ENCODE measurements at places on chromosomes 3 and 15.

- no peak overlapping the region for H3K4me3 ChIP-seq
- peaks cover 46% of the 10 kb centered on the region for H3K4me1 ChIP-seq
- no peak overlapping the region for H3K27ac ChIP-seq
Observed at GRCh38 chr3:25658836-25659235, 5.9 kb downstream of the TOP2B start.

- DNase-seq = no peak
- H3K27me3 ChIP-seq = no peaks in the 10 kb centered on the region
- H3K4me3 ChIP-seq = no peak overlapping the region
- H3K36me3 ChIP-seq = no peaks in the 10 kb centered on the region
- peaks cover 64% of the 10 kb centered on the region for H3K4me1 ChIP-seq
Observed at GRCh38 chr15:75177360-75178071, 24.2 kb upstream of the C15orf39 start.

GRCh38 chr3:36480911-36481648 lies 100.8 kb downstream of the STAC start:
- H3K27me3 ChIP-seq = no peaks in the 10 kb centered on the region
- no peaks in the 10 kb centered on the region for H3K4me1 ChIP-seq
- no peak overlapping the region for H3K4me3 ChIP-seq
- no peak overlapping the region for H3K27ac ChIP-seq

DNA sequence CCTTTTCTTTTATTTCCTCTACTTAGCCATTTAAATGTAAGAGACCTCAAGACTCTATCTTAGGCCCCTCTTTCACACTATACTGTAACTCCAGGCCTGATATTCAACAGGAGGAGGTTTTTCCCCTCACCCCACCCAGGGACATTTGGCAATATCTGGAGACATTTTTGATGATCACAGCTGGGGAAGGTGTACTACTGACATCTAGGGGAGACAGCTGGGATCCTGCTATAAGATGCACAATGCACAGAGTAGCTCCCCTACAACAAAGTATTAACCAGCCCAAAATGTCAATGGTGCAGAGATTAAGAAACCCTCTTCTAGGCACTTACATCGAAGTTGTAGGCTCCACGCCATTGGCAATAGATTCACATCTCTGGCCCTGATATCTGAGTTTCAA lies 517.5 kb upstream of the UBE2E2 start:
- H3K4me1 ChIP-seq = no peaks in the 10 kb centered on the region
- no peak overlapping the region for H3K27ac ChIP-seq
- DNase-seq = no peak
- H3K4me3 ChIP-seq = no peak overlapping the region
- no peaks in the 10 kb centered on the region for H3K27me3 ChIP-seq

DNA sequence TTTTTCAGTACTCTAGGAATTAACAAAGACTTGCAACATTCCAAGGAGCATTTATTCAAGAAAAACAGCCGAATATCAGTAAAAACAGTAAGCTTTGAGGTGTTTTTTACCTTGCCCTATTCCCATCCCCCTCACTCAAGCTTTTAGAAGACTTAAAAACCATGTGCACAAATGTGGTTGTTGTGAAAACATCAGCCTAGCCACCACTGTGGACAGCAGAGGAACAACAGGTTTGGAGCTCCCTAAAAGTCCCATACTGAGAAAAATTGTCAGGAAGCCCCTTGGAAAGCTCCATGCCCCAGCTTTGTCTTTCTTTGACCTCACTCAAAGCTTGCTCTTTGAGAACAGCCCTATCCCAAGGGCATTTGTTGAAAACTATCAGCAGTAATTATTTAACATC lies 34.7 kb upstream of the RSL24D1 start:
- no peaks in the 10 kb centered on the region for H3K4me1 ChIP-seq
- H3K27me3 ChIP-seq = no peaks in the 10 kb centered on the region
- DNase-seq = no peak
- H3K4me3 ChIP-seq = no peak overlapping the region

DNA sequence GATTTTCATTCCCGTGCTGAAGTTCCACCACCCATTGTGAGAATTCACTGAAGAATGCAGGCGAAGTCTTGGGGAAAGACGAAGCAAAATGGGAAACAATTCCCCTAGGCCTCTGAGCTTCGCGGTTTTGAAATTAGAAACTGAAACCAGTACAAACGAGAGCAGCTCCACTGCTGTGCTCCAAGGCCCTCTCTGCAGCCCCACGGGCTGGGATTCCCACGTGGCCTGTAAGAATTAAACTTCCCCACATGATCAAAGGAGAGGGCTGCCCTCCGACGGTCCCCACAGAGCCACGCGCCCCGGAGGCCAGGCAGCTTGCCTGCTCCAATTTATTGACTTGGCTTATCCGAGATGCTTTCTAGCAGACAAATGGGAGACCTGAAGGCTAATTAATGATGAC lies 144.0 kb downstream of the GREM1 start:
- H3K4me1 ChIP-seq = peaks cover 12% of the 10 kb centered on the region
- no peak for DNase-seq
- H3K36me3 ChIP-seq = no peaks in the 10 kb centered on the region

DNA sequence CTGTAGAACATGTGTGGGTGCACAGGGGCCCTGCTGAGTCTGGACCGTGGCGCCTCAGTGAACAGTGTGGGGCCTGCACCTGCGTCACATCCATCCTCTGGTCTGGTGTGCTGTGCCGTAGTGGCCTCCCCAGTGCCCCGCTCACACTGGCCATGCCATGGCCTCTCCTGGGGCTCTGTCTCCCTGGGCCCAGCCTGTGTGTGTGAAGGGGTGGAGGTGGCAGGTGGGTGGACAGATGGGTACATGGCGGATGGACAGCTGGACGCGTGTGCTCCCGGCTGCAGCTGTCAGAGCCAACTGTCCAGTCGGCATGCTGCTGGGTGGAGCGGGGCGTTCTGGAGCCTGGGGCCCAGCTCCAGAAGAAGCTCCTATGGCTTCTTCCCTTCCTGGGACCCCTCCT lies 17.8 kb downstream of the PLXNA1 start:
- no peak overlapping the region for H3K27ac ChIP-seq
- H3K27me3 ChIP-seq = no peaks in the 10 kb centered on the region
- no peaks in the 10 kb centered on the region for H3K36me3 ChIP-seq
- DNase-seq = no peak
- H3K4me3 ChIP-seq = no peak overlapping the region

- peaks cover 3% of the 10 kb centered on the region for H3K36me3 ChIP-seq
- H3K4me3 ChIP-seq = no peak overlapping the region
- H3K4me1 ChIP-seq = peaks cover 11% of the 10 kb centered on the region
Observed at GRCh38 chr3:141895731-141896130, 19.3 kb downstream of the ATP1B3 start.

GRCh38 chr3:197083486-197083885 lies 53.9 kb upstream of the MELTF start:
- H3K27me3 ChIP-seq = no peaks in the 10 kb centered on the region
- DNase-seq = no peak
- peaks cover 6% of the 10 kb centered on the region for H3K36me3 ChIP-seq
- H3K4me3 ChIP-seq = no peak overlapping the region
- H3K27ac ChIP-seq = no peak overlapping the region
- H3K4me1 ChIP-seq = peaks cover 3% of the 10 kb centered on the region

DNA sequence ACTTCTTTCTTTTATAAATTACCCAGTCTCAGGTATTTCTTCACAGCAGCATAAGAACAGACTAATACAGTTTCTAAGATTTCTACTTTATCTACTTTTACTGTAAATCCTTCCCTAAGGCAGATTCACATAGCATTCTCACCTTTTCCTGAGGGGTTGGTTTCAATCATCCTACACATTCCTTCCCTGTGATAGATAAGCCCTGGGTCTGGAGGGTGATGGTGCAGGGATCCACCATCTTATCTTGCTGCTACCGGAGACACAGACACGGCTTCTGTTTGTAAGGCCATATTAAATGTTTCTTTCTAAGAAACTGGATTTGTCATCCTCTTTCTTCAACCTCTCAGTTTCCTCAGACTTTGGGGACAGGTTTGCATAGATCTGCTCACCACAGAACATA lies 6.1 kb downstream of the IQCF5 start:
- no peak overlapping the region for H3K4me3 ChIP-seq
- H3K27me3 ChIP-seq = peaks cover 8% of the 10 kb centered on the region
- H3K4me1 ChIP-seq = no peaks in the 10 kb centered on the region
- DNase-seq = no peak
- H3K36me3 ChIP-seq = no peaks in the 10 kb centered on the region
